CD4-positive, alpha-beta T cell (primary cell): ENCODE measurements at places on chromosomes 13 and 19. TPM values are rescaled to one million over a fixed set of nuclear protein-coding genes. Genes with fewer than 3 reads are reported as not detected.

- no peaks in the 10 kb centered on the region for H3K4me1 ChIP-seq
- H3K27ac ChIP-seq: no peak overlapping the region
- no peak for DNase-seq
- no peaks in the 10 kb centered on the region for H3K36me3 ChIP-seq
Measured at GRCh38 chr13:40362502-40362901, 303.9 kb downstream of the FOXO1 start.

The KLK6 gene
- not detected for total RNA-seq

The IZUMO1 gene
- not detected for total RNA-seq

- DNase-seq: no peak
- no peaks in the 10 kb centered on the region for H3K36me3 ChIP-seq
- no peak overlapping the region for H3K27ac ChIP-seq
Measured at GRCh38 chr13:94270556-94270955, 208.9 kb downstream of the DCT start.

- H3K36me3 ChIP-seq: no peaks in the 10 kb centered on the region
- H3K27me3 ChIP-seq: no peaks in the 10 kb centered on the region
- no peak for DNase-seq
- H3K4me1 ChIP-seq: no peaks in the 10 kb centered on the region
Measured at GRCh38 chr13:100710176-100710575, 35.6 kb upstream of the TMTC4 start.

The USHBP1 gene
- total RNA-seq: not detected

DNA sequence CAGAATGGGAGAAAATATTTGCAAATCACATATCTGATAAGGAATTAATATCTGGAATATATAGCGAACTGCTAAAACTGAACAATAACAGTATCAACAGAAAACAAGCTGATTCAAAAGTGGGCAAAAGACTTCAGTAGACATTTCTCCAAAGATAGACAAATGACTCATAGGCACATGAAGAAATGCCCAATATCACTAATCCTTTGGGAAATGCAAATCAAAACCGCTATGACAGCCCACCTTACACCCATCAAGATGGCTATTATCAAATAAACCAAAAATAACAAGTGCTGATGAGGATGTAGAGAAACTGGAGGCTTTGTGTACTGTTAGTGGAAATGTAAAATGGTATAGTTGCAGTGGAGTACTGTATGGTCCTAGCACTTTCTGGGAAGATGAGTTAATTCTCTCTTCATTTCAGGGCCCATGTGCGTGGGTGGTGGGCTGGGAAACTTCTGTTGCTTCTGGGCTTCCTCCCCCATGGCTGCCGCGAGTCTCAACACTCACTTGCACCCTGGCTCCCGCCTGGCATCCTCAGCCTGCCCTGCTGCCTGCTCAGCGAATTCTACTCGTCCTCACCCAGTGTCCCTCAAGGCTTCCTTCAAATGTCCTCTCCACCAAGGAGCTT, 12.4 kb upstream of the GJA3 start:
- peaks cover 9% of the 10 kb centered on the region for H3K4me1 ChIP-seq
- DNase-seq: no peak
- H3K27me3 ChIP-seq: peaks cover 40% of the 10 kb centered on the region
- H3K4me3 ChIP-seq: no peak overlapping the region

DNA sequence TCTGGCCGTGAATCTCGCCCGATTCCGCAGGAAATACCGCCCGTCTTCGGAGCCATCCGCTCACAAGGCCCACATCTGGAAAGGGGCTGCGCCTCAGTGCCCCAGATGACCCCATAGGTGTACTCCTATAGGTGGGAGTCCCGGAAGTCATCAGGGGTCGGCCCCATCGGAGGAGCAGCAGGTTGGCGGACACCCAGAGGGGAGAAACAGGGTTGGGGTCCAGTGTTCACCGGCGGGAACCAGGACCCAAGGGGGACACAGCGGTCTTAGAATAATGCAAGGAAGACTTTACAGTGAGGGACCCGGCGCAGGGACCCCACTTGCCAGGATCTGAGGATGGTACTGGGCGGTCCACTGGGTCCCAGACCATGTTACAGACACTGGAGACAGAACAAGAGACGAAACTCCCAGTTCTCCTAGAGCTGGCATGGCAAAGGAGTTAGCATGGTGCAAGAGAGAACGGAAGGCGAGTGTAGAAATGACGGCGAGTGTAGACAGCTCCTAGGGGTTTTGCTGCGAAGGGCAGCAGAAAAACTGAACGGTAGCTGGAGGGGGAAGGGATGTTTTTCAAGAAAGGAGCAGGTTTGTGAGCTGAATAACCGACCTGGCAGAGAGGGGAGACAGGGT, 4.2 kb upstream of the RGL3 start:
- H3K27ac ChIP-seq: no peak overlapping the region
- H3K36me3 ChIP-seq: no peaks in the 10 kb centered on the region
- peaks cover 50% of the 10 kb centered on the region for H3K4me1 ChIP-seq
- H3K27me3 ChIP-seq: peaks cover 57% of the 10 kb centered on the region
- H3K4me3 ChIP-seq: no peak overlapping the region

The MEDAG gene
- total RNA-seq: not detected

The FGF21 gene
- total RNA-seq: not detected

- no peaks in the 10 kb centered on the region for H3K27me3 ChIP-seq
- no peak overlapping the region for H3K27ac ChIP-seq
Measured at GRCh38 chr13:98216711-98217285, 39.7 kb upstream of the RNF113B start.

GRCh38 chr19:10543420-10544241, at the start of gene ATG4D:
Gene ATG4D (plus strand): TSS chr19:10543904. CDS start chr19:10544091, 187 bp downstream.
- peaks cover 18% of the 10 kb centered on the region for H3K36me3 ChIP-seq
- H3K27ac ChIP-seq: peak within 1 kb of the TSS; percentile 78
- peaks cover 27% of the 10 kb centered on the region for H3K4me1 ChIP-seq

- peaks cover 13% of the 10 kb centered on the region for H3K4me1 ChIP-seq
- no peak for DNase-seq
- no peaks in the 10 kb centered on the region for H3K27me3 ChIP-seq
- H3K27ac ChIP-seq: no peak overlapping the region
- H3K4me3 ChIP-seq: no peak overlapping the region
Measured at GRCh38 chr19:1566392-1567115, 1.6 kb downstream of the MEX3D start.

DNA sequence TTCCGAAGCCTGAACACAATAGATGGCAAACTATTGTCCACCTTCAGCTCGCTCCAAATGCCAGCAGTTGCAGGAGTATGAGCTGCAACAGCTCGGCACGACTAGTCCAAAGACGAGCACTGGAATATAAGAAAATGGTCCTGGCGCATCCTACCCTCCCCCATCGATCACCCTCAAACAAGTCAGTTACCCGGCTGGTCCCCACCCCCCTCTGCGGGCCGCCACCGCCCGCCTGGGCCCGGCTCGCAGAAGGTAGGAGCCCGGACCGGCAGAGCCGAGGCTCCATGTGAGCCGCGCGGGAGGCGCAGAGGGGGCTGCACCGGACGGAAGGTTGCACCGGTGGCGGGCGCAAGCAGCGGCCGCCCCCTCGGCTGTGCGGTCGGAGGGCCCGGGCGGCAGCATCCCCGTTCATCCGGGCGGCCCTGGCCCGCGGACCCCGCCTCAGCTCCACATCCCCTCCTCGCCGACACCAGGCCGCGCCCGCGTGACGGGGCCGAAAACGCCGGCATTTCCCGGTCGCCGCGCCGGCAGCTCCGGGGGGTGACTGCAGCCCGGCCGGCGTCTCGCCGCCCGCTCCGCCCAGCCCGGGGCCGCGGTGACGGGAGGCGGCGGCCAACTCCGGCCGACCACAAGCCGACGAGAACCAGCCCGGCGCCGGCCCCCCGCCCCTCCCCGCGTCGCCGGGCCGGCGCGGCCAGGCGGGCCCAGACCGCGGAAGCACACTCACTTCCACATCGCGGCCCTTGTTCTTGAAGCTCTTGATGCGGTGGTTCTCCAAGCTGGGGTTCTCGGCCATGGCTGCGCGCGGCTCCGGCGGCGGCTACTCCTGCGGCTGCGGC, 552 bp downstream of the KPNA3 start:
- H3K4me3 ChIP-seq: peak overlapping the region; percentile 84
- H3K4me1 ChIP-seq: peaks cover 22% of the 10 kb centered on the region
- no peaks in the 10 kb centered on the region for H3K27me3 ChIP-seq
